Inflammatory macrophage (primary cell): ENCODE measurements at places on chromosomes 5 and 9.
A peak's percentile ranks its signal among the peaks of the same experiment; 100 is the strongest.

- no peak for DNase-seq
Measured at GRCh38 chr9:128298535-128299482, 22.7 kb downstream of the SWI5 start.

- peak; percentile 48 for DNase-seq
Measured at GRCh38 chr9:110148384-110148783, 59.6 kb downstream of the C9orf152 start.

GRCh38 chr5:140240987-140241706 is 61.8 kb downstream of the PFDN1 start:
- no peak for DNase-seq

- DNase-seq, result no peak
Measured at GRCh38 chr9:14686168-14686567, 7.1 kb downstream of the ZDHHC21 start.

DNA sequence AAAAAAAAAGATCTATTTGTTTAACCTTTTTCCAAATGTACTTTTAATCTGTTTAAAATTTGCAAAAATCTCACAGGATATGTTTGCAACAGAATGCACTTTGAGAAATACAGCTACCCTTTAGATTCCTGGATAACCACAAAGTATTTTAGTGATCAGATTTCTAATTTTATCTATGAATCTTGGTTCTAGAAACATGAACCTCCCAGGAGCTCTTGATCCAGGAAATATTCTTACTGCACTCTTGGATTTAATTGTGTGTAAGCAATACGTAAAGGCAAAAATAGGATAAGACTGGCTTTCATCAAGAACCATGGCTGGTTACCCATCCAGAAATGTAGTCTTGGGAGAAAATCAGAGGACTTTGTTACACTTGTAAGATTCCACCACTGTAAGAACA is 1581.8 kb upstream of the WWC1 start:
- DNase-seq, result no peak

DNA sequence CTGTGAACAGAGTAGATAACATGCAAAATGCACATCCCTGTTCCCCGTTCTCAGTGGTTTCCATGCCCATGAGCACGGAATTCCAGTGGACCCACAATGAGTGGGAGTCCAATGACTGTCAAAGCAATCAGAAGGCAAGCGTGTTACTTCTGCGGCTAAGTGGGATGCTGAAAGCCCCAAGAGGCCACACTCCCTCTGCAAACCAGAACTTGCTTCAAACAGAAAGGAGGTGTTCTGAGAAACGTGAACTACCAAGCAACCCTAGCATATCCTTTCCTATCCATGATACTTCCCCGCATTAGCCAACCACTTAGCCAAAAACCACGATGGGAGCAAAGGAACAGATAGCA is 21.7 kb upstream of the MVB12B start:
- no peak for DNase-seq

DNA sequence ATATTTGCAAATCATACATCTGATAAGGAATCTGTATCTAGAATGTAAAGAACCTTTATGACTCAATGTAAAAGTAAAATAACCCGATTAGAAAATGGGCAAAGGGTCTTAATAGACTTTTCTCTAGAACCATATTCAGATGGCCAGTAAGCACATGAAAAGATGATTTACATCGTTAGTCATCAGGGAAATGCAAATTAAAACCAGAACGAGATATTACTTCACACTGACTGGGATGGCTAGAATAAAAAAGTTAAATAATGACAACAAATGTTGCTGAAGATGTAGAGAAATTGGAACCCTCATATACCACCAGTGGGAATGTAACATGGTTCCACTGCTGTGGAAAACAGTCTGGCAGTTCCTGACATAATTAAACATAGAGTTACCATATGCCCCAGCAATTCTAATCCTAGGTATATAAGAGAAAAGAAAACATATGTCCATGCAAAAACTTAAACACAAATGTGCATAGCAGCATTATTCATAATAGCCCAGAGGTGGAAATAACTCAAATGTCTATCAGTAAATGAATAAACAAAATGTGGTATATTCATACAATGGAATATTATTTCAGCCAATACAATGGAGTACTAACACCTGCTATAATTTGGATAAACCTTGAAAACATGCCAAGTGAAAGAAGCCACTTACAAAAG is 100.4 kb upstream of the MAMDC2 start:
- DNase-seq, result no peak

DNA sequence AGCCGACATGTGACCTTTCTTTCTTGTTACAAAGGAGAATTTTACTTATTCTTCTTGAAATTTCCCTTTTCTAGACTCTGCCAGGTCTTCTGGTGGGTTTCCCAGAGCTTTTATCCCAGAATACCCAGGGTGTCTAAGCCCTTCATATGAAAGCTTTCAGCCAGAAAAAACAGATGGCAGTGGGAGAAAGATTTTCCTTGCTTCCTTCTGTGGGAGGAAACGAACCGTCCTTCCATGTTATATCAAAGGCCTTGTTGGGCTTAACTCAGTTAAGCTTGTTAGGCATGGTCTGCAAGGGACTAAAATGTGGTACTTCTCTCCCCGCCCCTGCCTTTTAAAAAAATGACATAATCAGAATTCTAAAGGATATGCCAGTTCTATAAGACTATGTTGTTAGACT is 47.5 kb downstream of the SPATA31D1 start:
- no peak for DNase-seq

DNA sequence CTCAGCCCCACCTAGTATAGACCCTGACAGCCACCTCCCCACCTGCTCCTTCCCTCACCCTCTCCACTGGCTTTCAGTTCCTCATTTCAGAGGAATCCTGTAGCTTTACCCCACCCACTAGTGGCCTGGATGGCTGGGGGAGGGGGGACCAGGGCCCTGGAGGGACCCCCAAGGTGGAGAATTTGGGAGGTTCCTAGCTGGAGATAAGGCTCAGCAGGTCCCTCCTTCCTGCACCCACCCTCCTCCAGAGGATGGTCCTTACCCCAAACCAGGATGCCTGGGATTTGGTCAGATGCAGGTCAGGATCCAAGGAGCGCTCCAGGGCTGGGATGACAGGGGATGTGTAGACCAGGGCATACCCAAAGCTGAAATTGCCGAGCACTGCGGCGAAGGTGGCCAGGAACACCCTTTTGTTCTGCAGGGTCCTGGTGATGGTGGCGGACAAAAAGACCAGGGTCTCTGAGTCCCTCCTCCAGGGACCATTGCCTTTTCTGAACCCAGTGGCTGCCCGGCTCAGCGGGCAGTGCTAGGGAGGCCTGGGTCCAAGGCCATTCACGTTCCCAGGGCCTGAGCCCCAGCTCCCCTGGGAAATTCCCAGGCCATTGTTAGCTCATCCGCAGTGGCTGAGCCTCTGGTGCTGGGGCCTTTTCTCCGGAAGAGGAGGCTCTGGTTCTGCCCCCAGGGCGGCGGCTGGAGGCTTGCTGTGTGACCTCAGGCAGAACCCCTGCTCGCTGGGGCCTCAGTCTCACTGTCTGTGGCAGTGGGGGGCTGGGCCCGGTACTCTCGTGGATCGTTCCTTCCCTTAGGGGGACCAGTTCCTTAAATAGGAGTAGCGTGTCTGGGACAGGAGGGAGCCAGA is 678 bp downstream of the SLC2A6 start:
- no peak for DNase-seq
